Activated CD4-positive, alpha-beta T cell treated with anti-CD3 and anti-CD28 coated beads for 24 hours (primary cell): ENCODE measurements at places on chromosomes 7 and 10.

DNA sequence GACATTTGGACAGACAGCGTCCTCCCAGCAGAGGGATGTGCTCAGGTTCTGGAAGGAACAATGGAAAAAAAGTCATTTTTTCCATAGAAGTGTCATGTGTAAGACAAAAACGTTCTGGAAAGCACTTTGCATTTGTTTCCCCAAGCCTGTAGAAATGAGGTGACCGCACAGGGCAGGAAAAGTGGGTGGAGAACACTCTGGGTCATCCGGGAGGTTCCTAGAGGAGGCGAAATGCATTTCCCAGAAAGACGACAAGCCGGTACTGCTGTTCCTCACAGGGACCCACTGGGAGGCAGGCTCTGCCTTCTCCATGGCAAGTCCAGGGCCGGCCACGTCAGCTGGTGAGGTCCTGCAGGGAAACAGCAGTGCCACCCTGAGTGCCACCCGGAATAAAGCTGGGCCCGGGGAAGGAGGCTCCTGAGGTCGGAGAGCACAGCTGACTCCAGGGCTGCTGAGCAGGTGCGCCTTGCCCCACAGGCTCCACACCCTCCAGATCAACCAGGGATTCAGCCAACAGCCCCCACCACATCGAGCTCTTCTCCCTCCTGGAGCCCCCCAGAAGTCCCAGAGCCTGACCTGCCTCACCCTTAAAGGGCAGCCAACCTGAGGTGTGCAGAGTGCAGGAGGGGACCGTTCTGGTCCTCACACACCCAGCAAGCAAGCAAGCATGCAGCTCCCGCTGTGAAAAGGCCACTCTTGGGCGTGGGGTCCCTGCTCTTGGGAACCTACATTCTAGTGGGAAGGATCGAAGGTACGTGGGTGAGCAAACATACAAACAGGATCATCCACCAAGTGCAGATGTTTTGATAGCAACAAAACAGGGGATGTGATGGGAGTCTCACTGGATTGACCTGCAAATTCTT, 28.8 kb upstream of the INPP5A start:
- DNase-seq: no peak

DNA sequence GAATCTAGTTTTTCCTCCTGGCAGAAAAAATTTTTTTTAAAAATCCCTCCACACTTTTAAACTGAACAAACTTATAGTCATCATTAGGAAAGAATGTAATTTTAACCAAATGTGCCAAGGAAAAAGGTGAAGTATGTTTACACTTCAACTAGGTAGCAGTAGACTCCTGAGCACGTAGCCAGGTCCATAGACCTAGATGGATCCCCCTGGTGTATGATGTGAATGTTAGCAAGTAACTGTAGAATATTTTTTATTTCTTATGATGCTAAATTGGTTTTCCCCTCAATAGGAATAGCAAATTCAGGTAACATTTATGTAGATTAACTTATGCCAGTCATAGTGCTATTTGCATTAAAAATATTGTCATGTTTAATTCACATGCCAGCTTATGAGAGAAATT, 19.6 kb downstream of the CABCOCO1 start:
- no peak for DNase-seq

DNA sequence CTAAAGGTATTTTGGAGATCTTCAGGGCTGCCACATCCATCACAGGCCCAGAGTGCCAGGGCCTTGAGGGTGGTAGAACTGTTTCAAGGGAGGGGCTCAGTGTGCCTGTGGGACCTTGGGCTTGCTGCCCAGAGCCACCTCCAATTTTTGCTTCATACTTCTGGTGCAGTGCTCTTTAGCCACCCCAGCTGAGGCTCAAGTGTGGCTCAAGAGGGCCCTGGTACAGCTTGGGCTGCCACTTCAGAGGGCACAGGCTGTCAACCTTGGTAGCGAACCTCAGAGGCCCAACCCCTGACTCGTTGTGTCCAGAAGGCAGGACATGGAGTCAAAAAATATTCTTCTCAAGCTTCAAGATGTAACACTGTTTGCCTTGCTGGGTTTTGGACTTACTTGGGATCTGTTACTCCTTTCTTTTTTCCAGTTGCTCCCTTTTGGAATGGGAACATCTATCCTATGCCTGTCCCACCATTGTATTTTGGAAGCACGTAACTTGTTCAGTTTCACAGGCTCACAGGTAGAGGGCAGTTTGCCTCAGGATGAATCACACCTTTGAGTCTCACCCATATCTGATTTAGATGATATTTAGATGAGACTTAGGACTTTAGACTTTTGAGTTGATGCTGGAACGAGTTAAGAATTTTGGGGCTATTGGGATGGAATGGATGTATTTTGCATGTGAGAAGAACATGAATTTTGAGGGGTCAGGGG, 224.8 kb downstream of the RPS24 start:
- DNase-seq: no peak

GRCh38 chr7:141387521-141388217, 163.5 kb upstream of the AGK start:
- DNase-seq: no peak

DNA sequence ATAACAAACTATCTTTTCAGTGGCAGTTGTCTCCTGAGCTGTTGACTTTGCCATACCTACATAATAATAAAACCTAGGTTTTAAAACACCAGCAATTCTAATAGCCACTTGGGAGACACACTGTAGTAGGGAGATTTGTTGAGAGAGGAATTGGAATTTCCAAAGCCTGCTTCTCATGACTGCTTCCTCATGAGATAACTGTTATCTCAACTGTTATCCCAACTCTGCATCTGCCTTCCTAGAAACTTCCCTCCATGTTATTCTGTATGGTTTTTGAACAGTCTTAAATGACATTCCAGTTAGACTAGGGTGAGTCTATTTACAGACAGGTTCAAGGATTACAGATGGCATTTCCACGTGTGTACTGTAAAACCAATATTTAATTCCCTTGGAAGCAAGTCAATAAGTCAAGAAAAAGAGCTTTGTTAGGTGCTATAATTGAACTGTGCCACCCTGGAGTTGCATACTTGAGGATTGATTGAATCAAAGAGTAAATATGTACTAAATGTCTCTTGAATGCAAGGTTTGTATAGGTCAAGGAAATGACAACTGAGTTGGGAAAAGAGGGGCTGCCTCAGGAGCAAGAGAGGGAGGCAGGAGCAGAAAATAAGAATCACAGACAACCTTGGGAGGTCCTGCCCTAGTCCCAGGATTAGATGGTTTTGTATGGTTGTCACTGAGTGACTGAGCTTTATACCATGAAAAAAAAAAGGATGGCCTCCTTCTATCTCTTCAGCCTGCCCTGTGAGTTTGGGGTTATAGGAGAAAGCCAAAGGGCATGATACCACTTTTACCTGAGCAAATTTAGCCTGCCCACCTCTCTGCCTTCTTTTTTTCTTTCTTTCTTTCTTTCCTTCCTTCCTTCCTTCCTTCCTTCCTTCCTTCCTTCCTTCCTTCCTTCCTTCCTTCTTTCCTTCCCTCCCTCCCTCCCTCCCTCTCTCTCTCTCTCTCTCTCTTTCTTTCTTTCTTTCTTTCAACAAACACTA, 9.9 kb upstream of the TM9SF3 start:
- no peak for DNase-seq

- no peak for DNase-seq
Observed at GRCh38 chr7:42338916-42339540, 102.0 kb upstream of the GLI3 start.

GRCh38 chr10:36882781-36883180, 242.6 kb upstream of the ANKRD30A start:
- DNase-seq: no peak

GRCh38 chr7:150737265-150738055, at the start of gene GIMAP5:
GIMAP5 (plus strand) TSS chr7:150737418; CDS start chr7:150740885, 3,467 bp downstream.
- no peak for DNase-seq

DNA sequence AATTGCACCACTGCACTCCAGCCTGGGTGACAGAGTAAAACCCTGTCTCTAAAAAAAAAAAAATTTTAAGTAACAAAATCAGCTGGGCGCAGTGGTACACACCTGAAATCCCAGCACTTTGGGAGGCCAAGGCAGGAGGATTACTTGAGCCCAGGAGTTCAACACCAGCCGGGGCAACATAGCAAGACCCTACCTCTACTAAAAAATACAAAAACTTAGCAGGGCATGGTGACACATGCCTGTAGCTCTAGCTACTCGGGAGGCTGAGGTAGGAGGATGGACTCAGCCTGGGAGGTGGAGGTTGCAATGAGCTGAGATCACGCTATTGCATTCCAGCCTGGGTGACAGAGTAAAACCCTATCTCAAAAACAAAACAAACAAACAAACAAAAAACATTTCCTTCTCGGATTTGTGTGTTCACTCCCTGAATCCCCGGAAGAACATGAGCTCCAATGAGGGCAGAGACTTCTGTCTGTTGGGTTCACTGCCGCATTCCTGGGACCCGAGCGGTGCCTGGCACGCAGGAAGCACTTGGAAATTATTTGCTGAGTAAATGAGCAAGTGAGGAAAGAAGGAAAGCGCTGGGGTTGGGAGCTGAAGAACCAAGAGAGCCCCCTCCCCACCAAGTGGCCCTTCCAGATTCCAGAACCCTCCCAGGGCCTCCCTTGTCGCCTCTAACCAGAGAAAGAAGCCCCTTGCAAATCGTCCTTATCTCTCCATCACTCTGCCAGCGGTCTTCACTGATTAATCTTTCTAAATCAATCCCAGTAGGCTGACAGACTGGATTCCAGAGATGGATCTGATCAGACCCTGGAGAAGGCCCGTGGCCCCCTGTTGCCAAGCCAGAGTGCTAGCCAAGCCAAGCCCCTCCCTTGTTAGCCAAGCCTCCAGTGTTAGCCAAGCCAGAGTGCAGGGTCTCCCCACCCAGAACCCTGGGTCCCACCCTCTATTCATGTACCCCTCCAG, 6.2 kb downstream of the TNRC18 start:
- no peak for DNase-seq
